Cerebellar nuclear complex (tissue), 1 donor: ENCODE measurements at places on chromosomes 5 and 9.

- DNase-seq = no peak
Measured at GRCh38 chr5:126947146-126948010, 83.0 kb downstream of the MARCHF3 start.

DNA sequence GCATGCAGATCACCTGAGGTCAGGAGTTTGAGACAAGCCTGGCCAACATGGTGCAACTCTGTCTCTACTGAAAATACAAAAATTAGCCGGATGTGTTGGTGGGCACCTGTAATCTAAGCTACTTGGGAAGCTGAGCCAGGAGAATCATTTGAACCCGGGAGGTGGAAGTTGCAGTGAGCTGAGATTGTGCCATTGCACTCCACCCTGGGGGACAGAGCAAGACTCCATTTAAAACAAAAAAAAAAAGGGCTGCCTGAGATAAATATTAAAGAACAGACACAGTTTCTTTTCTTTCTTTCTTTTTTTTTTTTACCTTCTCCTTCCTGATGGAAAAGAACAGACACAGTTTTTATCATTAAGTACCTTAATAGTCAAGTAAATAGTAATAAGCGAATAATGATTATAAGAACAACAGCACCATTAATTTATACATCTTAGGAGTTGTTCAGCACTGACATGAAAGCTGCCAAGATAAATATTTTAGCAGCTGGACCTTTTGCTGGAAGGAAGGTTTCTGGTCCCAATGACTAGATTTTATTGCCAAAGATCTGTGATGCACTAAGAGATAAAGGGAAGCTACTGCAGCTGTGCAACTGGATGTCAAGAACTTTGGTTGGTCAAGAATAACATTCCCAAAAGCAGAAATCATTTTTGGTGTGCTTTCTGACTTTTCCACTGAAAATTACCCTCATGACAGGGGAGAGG lies 7.0 kb downstream of the CENPP start:
- no peak for DNase-seq

GRCh38 chr5:128572051-128572929 lies 34.2 kb upstream of the FBN2 start:
- no peak for DNase-seq

DNA sequence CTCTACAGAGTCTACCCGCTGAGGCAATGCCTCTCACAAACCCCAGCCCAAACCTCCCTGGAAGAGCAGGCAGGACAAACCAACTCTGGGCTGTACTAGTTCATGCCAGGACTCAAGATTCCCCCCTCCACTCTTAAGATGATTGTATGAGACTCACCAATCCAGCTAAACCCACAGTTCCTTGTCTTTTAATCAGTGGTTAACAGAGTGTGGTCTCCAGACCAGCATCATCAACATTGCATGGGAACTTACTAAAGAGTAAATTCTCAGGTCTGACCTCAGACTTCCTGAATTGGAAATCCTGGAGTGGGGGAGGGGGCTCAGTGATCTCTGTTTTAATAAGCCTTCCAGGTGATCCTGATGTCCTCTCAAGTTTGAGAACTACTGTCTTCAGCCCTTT lies 240.9 kb downstream of the GAS1 start:
- no peak for DNase-seq

- no peak for DNase-seq
Measured at GRCh38 chr5:158958021-158958994, 141.4 kb downstream of the EBF1 start.

DNA sequence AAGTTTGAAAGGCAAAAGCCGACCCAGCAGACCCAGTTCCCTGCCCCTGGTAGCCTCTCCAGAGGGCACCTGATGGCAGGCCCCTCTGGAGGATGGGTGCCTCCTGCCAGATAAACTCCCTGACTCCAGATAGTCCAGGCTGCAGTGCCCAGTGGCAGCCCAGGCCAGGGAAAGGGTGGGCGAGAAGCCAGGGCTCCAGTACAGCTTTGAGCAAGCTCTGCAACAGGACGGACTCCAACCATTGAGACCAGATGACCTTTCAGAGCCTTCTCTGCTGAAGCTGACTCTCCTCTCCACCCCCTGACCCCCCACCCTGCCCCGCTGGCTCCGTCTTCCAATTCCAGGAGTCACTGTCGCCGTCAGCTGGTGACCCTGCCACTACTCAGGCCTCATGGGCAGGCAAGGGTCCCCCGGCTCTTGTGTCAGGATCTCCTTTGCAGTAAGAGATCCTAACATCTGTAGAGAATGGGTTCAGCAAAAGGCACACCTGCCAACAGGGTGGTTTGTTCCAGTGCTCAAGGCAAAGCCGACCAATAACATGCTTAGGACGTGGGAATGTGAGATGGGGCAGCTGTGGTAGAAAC lies 15.5 kb upstream of the FCN1 start:
- no peak for DNase-seq

GRCh38 chr9:117528225-117528624 lies 113.4 kb upstream of the ASTN2 start:
- DNase-seq = no peak

DNA sequence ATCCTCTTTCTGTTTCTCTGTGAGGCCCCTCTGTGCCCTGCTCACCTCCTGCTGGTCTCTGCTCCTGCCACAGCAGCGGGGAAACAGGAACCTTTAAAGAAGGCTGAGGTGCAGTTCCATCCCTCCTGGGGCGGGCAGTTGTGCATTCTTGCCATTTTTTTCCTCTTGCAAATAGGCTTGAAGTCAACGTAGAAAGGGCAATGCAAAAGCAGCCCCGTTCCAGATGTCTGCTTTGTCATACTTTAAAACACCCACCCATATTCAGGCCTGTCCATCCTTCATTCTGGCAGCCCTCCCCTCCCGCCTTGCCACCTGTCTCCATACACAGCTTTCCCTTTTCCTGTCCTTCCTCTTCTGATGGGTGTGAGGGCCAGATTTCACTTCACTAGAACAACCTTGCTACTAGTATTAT lies 65.4 kb upstream of the KLF9 start:
- no peak for DNase-seq

GRCh38 chr9:123438821-123439220 lies 82.8 kb downstream of the CRB2 start:
- DNase-seq = no peak

DNA sequence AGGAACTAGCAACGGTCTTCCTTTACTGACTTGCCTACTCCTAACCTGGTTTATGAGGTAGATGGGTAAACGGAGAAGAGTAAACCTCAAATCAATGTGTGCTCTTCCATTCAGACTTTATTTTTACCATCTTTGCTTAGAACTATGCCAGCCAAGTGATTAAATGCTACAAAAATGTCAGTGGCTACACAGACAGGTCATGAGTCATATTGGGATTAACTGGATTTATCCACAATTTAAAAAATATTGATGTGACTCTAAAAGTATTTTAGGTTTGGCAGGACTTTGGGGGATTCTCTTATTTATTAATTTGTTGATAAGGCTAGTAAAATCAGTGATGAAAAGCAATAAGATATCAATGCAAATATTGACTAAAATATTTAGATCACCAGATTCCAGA lies 275.0 kb downstream of the PLK2 start:
- DNase-seq = no peak

GRCh38 chr9:129026442-129027223 lies 1.5 kb downstream of the SH3GLB2 start:
- DNase-seq = no peak

DNA sequence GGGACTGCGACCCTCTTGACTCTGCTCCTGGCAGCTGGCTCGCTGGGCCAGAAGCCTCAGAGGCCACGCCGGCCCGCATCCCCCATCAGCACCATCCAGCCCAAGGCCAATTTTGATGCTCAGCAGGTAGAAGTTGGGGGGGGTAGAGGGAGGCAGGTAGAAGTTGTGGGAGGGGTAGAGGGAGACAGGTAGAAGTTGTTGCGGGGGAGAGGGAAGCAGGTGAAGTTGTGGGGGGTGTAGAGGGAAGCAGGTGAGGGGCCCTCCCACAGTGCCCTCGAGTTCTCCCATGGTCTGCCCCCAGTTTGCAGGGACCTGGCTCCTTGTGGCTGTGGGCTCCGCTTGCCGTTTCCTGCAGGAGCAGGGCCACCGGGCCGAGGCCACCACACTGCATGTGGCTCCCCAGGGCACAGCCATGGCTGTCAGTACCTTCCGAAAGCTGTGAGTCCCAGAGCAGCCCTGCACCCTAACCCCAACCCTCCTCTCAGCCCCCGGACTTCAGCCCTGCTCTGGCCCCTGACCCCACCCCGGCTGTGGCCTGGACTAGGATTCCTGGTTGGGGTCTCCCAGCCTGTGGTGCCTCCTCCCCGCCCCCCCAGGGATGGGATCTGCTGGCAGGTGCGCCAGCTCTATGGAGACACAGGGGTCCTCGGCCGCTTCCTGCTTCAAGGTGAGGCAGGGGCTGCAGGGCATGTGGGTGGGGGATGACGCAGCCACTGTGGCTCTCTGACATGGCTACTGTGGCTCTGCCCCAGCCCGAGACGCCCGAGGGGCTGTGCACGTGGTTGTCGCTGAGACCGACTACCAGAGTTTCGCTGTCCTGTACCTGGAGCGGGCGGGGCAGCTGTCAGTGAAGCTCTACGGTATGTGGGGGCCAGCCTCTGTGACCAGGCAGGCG lies 537 bp downstream of the C8G start:
- no peak for DNase-seq

DNA sequence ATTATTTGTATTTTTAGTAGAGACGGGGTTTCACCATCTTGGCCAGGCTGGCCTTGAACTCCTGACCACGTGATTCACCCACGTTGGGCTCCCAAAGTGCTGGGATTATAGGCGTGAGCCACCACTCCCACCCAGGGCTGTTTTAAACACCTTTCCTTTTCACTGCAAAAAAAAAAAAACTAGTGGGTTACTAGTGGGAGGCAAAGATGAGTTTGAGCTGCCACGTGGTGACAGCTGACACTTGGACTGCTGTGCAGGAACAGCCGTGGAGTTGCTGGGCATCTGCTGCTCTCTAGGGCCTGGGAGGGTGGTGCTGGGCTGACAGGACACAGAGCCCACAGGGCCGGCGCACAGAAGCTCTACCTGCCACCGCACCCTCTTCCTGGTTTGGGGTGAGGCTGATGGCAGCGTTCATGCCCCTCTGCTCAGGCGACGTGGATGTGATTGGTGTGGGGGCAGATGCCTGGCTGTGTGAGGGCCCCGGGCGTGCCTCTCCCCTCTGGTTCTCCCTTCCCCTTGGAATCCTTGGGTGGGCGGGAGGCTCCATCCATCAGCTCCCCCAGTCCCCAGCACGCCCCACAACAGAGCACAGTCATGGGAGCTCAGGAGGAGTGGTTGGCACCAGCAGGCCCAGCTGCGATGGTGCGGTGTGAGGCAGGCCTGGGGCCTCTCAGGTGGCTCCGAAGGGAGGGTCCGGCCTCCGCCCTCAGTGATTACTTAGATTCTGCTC lies 16.9 kb downstream of the RABL6 start:
- no peak for DNase-seq
